ENCODE measurements at places on chromosomes 3 and 15.

DNA sequence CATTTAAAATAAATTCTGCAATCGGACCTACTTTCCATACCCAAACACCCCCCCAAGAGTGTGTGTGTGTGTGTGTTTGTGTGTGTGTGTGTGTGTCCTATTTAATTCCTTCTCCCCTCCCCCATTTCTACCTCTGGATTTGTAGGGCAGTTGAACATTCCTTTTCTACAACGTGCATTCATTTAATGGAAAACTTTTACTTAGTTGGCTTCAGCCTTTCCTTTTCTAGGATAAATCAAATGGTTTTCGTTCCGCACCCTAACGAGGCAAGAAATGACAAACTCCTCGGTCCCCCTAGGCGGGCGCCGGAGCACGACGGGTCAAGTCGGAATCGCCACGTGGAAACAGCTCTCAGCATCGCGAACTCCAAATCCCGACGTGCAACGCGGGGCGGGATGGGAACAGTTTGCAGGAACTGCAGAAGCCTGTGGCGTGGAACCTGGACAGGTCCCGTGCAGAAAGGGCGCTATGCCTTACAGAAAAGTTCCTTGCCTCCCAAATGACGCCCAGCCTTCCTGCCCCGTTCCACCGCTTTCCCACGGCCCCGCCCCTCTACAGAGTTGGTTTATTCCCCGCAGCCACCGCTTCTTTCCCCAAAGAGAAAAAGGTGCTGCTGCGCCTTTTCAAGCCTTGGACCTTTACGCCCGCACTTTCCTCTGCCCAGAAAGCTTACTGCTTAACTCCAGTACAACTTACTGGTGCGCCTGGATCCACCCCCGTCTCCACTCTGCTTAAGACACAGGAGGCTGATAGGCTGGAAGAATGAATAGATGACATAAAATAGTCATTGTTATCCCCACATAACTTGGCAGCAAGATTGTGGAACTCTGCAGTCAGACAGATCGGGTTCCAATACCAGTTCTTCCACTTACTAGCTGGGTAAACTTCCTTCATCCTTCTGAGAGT, 1.1 kb upstream of the EIF2B5 start:
- DNase-seq, result peak; percentile 16

- no peak for DNase-seq
Observed at GRCh38 chr3:5205165-5205941, 17.8 kb downstream of the EDEM1 start.

DNA sequence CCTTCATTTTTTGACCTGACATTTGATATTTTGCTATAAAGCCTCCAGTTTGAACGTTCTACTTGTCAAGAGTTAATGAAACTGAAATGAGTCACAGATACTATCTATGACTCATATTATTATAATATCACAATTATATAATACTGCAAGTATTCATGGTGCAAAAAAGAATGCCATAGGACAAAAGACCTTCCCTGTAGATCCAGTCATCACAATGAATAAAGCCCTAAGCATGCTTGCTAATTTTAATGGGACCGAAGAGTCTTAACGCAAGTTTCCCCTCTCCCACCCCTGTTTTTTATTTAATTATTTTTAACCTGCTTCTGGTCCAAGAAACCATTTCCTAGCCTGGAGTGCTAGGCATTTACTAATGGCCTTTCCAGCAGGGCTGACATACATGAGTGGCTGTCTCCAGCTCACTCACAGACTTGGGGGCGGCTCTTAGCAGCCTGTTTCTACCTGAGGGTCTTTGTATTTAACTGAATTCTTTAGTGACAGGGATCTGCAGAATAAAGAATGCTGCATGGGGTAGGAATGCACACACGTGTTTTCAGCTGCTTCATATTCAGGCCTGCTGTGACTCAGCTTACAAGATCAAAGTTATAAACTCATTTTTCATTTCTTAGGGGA, 61.2 kb downstream of the THBS1 start:
- DNase-seq, result no peak

GRCh38 chr3:57953576-57953975, 54.6 kb upstream of the FLNB start:
- no peak for DNase-seq

GRCh38 chr3:172112078-172112733, 72.8 kb downstream of the FNDC3B start:
- DNase-seq, result no peak

Measured in stimulated activated naive CD8-positive, alpha-beta T cell treated with anti-CD3 and anti-CD28 coated beads, Interleukin-15, amount 100 ng/mL, for 72 hours (primary cell).